ENCODE measurements at places on chromosomes 1 and 21.

GRCh38 chr1:56921479-56921878, 44.3 kb downstream of the C8B start:
- peak; percentile 23 for DNase-seq

- DNase-seq = no peak
Measured at GRCh38 chr1:114503916-114504422, 7.0 kb downstream of the TRIM33 start.

- DNase-seq = peak; percentile 52
Measured at GRCh38 chr1:11719313-11720032, 16.5 kb upstream of the AGTRAP start.

GRCh38 chr1:202221911-202222909, 28.6 kb downstream of the LGR6 start:
- peak; percentile 24 for DNase-seq

DNA sequence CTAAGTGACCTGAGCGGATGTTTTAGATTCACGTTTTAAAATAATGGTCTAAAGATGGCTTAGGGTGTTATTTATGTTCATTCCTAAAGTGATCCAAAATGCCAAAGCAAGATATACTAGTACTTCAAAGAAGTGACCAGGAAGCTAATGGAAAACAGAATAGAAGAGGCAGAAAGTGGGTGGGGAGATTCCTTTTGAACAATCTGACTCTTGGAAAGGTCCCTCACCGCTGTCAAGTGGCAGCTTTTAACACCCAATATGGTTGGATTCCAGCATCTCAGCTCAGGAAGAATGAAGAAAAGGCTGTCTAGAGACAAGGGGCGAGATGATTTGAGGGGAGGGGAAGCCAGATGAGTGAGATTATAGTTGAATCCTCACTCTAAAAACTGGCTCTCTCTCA, 90.3 kb downstream of the SCMH1 start:
- DNase-seq = peak; percentile 38

DNA sequence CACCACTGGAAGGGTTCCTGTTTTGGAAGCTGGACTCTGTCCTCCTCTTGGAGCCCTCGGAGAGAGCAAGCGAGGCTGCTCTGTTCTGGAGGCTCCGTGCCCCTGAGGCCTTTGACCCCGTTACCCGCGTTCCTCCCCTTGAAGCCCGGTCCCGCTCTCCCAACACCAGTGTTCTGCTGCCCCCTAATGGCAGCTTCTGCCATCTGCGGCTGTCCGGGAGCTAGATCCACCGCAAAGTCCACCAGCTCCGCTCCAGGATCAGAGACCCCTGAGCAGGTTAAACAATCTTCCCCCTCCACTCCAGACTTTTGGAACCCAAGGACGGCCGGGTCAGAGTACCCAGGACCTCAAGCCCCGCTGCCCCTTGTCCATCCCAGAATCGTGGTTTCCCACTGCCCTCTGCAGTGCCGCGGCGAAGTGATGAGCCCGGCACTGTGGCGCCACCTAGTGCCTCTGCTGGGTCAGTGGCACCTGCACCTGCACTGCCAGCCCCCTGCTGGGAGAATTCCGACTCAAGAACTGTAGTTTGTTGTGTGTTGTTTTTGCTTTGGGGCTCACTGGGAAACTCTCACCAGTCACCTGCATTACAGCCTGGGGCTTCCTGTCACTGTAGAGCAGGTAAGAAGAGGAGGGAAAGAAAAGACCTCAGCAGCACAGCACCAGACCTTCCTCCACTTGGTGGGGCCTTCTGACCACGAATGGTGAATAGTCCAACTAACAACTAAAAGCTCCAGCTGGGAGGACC, 63.5 kb upstream of the NFASC start:
- DNase-seq = peak; percentile 67

DNA sequence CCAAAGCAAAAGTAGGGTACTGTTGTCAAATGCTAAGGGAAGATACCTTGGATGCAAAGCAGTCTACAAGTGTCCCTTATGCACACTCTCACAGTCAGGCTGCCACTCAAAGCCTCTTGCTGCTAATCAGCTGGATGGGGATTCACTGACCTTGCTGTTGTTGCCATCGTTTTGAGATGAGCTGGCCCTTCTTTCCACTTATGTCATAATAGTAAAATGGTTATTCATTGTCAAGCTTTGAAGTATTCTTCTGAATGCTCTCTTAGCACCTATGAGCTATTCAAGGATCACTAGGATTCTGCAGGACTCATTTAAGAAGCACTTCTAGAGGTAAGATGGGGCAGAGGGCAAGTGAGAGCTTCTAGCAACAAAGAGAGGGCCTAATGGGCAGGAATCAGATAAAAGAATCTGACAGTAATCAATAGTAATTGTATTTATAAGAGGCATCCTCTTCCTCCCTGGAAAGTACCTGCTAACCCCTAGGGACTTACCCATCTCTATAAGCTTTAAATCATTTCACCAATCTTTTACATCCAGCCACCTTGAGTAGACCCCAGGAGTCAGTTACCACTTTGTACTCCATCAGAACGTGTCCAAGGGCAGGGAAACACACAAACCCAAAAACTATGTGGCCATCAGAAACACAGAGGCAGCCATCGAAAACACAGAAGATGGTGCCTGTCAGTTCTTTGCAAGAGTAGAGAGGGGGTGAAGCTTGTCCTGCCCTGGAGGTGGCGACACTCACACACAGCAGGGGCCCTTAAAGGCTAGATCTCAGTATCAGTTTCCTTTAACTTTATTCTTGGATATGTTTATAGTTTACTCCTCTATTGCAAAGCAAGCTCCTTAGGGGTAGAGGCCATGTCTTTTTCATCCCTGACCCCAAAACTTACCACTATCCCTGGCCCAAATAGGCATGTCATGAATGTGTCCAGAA, 103.7 kb upstream of the NFIA start:
- peak; percentile 57 for DNase-seq

GRCh38 chr21:32674731-32675130, 53.1 kb downstream of the SYNJ1 start:
- DNase-seq = no peak

DNA sequence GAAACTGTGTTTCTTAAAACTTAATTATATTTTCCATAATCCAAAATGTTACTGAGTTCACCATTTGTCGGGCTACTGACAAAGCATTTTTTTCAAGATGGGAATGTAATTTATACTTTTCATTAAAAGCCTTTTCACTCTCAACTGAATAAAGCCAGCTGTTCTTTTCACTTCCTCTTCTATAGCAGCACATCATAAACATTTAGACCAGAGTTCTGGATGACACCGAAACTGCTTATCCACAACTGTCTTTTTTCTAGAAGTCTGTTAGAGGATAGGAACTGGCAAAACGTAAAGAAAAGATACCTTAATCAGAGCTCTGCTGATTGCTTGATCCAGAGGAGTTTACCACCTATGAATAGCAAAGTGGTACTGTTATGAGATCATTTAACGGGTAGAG, 594.7 kb downstream of the ADGRL2 start:
- no peak for DNase-seq

GRCh38 chr21:17631195-17631594, 18.5 kb upstream of the BTG3 start:
- DNase-seq = no peak

DNA sequence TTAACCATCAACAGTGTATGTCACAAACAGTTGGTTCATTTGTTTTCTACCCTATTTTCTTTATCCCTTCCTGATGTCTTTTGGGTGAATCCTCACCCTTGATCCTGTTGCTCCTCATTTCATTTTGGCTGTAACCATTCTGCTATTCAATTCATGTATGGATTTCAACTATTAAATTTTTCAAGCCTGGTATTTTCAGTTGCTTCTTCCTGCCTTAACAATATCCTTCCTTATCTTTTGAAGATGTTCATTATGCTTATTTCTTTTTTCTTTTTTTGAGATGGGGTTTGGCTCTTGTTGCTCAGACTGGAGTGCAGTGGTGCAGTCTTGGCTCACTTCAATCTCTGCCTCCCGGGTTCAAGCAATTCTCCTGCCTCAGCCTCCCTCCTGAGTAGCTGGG, 2.8 kb upstream of the RNU5D-1 start:
- no peak for DNase-seq
